ENCODE measurements at places on chromosomes 7 and 10.

DNA sequence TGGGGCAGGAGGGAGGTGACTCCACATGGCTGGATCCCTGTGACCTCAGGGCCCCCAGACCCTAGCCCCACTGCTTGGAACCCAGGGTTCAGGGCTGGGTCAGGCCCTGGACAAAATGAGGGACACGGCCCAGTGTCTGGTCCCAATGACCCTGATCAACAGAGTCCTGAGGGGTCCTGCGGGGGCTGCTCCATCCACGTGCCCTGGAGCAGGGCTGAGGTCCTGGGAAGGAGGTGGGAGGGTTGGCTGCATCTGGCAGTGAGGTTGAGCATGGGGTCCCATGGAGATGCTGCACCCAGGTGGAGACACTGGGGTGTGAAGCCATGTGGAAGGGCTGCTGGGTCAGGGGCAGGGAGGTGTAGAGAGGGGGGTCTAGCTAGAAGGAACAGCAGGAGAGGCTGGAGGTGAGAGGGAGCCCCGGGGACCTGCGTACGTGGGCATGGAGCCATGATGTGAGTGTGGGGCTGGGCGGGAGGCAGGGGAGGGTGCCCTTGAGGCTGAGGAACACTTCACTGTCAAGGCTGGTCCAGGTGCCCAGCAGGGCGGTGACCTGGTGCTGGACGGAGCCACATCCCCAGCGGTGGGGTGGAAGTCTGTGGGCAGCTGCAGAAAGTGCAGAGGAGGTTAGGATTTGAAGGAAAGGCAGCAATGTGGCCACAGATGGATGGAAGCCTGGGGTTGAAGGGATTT lies 604 bp downstream of the SCART1 start:
- H3K36me3 ChIP-seq, result no peaks in the 10 kb centered on the region
- H3K27ac ChIP-seq, result no peak overlapping the region
- DNase-seq, result no peak
- no peaks in the 10 kb centered on the region for H3K27me3 ChIP-seq
- H3K4me1 ChIP-seq, result no peaks in the 10 kb centered on the region
- no peak overlapping the region for H3K4me3 ChIP-seq

DNA sequence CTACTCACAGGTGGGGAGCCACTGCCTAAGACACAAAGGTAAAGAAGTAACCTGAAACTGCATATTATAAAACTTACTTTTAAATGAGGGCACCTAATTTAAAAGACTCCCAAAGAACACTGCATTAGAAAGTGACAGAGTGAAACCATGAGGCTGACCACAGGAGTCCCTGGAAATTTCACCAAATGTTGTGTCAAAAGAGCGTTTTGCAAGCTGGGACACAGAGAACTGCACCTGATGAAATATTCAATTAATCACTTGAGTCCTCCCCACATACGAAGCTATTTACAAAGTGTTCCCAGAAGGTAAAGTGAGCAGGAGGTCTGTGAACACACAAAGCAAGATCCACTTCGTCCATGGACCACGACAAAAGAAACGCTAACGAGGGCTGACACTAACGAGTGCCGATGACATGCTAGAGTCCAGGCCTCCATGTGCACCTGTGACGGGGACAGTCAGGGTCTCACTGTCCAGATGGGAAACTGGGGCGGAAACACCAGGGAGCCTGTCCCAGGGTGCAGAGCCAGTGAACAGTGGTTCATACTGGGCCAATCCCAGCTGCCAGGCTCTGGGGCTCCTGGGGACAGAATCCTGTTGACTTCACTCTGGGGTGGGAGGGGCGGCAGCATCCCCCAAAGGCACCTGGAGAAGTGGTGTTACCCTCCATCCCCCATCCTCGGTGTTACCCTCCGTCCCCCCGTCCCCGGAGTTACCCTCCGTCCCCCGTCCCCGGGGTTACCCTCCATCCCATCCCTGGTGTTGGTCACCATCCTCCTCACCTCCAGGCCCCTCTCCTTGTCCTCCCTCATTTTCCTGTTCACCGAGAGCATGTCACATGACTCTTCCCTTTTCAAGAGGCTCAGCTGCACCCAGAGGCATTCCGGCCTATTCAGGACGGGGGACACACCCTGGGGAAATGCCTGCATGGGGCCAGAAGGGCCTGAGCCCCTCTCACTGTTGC lies 63.4 kb downstream of the DIP2C start:
- no peak overlapping the region for H3K4me3 ChIP-seq
- H3K27me3 ChIP-seq, result peaks cover 28% of the 10 kb centered on the region
- H3K4me1 ChIP-seq, result peaks cover 3% of the 10 kb centered on the region
- no peak overlapping the region for H3K27ac ChIP-seq
- H3K36me3 ChIP-seq, result no peaks in the 10 kb centered on the region

DNA sequence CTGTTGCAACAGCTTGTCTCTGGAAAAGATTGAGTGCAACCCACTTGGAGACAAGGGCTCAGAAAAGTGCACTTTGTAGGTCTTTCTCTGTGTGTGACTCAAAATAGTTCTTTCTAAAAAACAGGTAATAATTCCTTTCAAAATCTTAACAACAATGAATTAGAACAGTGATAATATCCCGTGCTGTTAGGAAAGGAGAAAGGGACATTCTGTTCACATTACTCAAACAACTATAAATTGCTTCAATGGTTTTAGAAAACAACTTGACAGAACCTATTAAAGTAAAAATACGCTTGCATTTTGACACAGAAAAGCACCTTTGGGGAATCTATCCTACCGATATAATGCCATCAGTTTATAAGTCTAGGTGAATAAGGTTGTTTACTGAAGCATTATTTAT lies 468.1 kb upstream of the DPP6 start:
- H3K36me3 ChIP-seq, result no peaks in the 10 kb centered on the region
- no peak overlapping the region for H3K27ac ChIP-seq
- H3K4me3 ChIP-seq, result no peak overlapping the region
- DNase-seq, result no peak

GRCh38 chr7:148626828-148627227 lies 36.3 kb downstream of the C7orf33 start:
- H3K27me3 ChIP-seq, result peaks cover 17% of the 10 kb centered on the region
- H3K27ac ChIP-seq, result no peak overlapping the region
- H3K4me3 ChIP-seq, result no peak overlapping the region
- peaks cover 23% of the 10 kb centered on the region for H3K4me1 ChIP-seq
- H3K36me3 ChIP-seq, result no peaks in the 10 kb centered on the region
- DNase-seq, result no peak
